ENCODE measurements at places on chromosomes 2 and 18. TPM values are rescaled to one million over a fixed set of nuclear protein-coding genes. Genes with fewer than 3 reads are reported as not detected.

DNA sequence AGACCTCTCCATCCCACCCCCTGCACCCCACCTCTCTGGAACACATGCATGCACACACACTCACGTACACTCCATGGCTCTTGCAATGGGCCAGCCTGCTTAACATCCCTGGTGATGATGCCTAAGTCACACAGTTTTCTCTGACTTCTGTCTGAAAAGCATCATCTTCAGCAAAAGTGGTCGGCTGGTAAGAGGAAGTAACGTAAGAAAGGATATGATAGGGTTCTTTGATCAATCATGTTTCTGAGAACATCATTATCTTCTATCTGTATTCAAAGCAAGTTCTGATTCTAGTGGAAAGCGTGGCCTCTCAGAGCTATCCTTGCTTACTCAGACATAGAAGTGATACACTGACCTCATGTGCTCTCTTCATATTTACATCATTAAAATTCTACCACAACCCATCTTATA lies 11.4 kb upstream of the NDUFV2 start:
- DNase-seq: no peak

GRCh38 chr2:18445433-18446320 lies 114.8 kb downstream of the RDH14 start:
- no peak for DNase-seq

- DNase-seq: no peak
Measured at GRCh38 chr2:222301796-222302118, 3.0 kb upstream of the PAX3 start.

DNA sequence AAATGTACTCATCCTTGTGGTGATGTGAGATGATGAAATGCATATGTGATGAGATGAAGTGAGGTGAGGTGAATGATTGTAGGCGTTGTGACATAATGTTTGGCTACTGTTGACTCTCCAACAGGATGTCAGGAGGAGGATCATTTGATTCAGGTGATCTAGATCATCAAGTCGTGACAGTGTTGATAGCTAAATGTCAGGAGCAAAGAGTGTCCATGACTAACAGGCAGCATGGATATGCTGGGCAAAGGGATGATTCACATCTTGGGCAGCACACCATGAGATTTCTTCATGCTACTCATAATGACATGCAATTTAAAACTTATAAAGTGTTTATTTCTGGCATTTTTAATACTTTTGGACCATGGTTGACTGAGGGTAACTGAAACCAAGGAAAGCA lies 40.2 kb upstream of the UBXN4 start:
- DNase-seq: no peak

DNA sequence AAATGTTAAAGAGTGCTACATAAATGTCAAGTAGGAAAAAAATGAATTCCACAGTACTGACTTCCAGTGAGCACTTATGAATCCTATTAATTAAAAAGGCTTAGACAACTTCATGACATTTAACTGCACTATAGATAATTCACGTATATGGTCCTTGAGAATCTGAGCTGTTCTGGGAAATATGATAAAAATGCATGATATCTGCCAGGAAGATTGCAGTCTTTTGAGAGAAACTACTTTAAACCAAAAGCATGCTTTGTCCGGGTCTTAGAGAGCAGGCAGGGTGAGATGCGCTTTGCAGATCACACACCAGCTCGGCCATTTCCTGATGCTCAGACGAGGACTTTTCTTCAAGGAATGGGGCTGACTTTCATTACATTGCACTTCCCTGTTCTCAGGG lies 42.6 kb downstream of the CMPK2 start:
- no peak for DNase-seq

DNA sequence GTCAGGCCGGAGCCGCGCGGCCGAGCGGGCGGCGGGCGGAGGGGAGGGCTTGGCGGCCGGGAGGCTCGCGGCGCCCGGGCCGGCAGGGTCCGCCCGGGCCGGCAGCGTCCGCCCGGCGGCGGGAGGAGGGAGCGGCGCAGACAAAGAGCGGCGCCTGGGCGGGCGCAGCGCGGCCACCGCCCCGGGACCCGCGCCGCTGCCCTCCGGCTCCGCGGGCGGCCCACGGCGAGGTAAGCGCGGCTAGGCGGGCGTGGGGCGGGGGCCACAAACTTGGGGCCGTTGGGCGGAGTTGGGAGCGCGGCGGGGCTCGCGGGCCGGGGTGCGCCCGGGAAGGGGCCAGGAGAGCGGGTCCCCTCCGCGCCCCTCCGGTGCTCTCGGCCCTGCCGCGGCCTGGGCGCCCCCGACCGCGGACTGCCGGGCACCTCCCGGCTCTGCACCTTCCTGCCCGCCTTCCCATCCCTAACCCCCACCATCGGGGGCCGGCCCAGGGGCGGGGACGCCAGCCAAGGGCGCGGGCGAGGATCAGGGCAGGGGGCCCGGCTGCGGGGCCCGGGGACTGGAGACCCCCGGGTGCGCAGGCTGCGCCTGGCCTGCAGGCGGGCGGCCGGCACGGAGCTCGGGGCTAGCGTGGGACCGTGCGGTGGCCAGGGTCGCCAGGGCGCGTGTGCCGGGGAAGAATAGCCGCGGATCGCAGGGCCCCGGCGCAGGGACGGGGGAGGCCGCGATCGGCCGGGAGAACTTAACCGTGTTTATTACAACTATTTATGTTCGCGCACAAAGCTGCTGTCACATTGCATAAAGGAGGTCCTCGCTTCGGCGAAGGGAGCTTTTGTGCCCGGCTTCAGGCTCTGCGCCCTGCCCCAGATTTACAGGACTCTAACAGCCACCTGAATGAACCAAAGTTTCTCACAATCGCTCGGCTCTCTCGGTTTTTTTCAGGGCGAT lies at the start of gene NCK2:
TSS of gene NCK2 (plus strand) at position 4 of the 945 bp plus-strand sequence. CDS start 110,152 bp downstream, outside the sequence.
- DNase-seq: peak; percentile 92

- no peak for DNase-seq
Measured at GRCh38 chr2:198219292-198219691, 414.9 kb downstream of the PLCL1 start.

GRCh38 chr2:234022424-234022823 lies 28.1 kb upstream of the SPP2 start:
- DNase-seq: no peak

GRCh38 chr2:154978710-154979109 lies 280.2 kb downstream of the KCNJ3 start:
- no peak for DNase-seq

- DNase-seq: no peak
Measured at GRCh38 chr2:17538022-17538843, 2.3 kb upstream of the VSNL1 start.

DNA sequence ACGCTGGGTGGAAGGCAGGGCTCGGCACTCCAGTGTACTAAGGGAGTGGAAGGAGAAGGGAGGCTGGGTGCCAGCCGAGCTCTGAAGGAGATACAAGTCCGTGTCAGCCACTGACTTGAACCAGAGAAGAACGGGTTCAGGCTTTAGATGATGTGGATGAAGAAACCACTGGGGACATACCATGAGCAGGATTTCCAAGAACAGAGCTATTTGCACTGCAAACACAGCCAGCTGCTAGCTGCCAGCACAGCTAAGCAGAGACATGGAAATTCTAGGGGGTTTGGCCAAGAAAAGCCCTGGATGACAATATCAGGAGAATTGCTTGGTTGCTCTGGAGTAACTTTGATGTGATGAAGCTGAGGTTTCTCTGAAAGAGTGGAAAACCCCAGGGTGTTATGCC lies 5.2 kb downstream of the CD207 start:
- DNase-seq: no peak

DNA sequence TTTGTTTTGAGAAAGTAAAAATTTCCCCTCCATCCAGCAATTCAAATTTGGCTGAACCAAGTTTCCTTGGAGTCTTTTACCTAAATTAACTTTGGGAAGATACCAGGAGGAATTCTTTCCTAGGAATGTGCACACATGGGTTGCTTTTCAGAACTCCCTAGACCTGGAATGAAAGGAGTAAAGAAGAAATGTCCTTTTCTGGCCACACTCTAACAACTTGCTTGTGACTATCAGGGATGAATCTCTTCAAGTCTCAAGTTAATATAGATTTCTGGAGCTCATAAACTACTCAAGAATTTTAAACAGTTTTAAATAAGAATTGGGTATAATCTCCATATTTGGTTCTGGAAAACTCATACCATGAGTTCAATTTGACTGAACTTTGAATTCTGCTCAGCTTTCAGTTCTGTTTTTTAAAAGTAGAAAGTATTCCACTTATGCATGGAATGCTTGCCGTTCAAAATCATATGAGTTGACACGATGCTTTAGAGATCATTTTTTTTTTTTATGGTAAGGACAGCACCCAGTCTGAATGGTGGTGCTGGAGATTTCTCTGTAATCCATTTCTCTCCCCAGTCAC lies 7.7 kb downstream of the RASGRP3 start:
- no peak for DNase-seq

DNA sequence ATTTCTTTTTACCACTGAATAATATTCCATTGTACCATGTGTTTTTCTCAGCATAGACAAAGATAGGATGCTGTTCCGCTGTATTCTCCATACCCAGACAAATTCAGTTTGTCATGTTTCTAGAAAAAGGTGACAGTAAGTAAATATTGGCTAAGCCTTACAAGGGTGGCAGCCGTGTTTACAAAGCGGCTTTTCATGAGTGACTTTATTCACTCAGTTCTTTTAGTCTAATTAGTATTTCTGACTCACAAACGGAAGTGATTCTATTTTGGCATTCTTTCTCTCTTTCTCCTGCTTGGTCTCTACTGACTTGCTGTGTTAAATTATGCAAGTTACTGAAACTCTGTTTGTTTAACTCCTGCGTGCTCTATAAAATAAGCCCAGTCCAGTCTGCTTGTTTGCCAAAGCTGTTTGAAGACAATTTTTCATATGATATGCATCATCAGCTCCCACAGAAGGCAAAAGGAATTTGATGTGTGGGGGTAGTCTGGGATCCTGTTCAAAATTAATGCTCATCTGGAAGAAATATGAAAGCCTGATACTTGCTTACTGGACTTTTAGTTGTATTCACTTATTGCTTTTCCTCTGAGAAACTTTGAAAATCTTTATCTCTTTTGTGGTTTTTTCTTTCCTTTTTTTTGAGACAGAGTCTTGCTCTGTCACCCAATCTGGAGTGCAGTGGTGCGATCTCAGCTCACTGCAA lies 2.3 kb upstream of the PLEKHH2 start:
- DNase-seq: no peak

- DNase-seq: no peak
Measured at GRCh38 chr2:222399038-222399783, 25.1 kb upstream of the SGPP2 start.

DNA sequence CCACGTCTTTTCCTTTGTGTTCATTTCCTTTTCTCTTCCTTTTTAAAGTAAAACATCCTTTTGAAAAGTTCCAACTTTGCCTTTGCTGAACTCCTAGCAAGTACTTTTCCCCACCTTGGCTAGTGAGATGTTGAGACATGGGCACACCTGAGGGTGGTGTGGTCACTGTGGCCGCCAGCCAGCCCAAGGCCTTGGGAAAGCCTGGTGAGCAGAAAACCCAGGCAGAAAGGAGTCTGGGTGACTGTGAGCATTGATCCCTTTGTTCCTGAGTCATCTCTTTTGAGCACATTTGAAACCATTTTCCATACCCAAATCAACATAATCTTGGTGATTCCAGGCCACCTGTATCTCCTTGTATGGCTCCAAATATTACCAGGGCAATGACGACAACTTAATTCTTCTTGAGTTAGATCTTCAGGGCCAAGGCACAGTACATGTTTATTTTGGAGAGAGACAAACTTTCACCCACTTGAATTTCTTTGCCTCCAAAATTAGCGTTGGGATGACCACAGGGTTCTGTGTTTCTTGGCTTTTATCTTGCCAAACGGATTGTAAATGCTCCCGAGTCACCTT lies 14.5 kb downstream of the EPAS1 start:
- DNase-seq: no peak

GRCh38 chr2:28362991-28363521 lies 29.6 kb upstream of the FOSL2 start:
- DNase-seq: peak; percentile 64

GRCh38 chr2:197878792-197879191 lies 74.4 kb downstream of the PLCL1 start:
- DNase-seq: no peak

DNA sequence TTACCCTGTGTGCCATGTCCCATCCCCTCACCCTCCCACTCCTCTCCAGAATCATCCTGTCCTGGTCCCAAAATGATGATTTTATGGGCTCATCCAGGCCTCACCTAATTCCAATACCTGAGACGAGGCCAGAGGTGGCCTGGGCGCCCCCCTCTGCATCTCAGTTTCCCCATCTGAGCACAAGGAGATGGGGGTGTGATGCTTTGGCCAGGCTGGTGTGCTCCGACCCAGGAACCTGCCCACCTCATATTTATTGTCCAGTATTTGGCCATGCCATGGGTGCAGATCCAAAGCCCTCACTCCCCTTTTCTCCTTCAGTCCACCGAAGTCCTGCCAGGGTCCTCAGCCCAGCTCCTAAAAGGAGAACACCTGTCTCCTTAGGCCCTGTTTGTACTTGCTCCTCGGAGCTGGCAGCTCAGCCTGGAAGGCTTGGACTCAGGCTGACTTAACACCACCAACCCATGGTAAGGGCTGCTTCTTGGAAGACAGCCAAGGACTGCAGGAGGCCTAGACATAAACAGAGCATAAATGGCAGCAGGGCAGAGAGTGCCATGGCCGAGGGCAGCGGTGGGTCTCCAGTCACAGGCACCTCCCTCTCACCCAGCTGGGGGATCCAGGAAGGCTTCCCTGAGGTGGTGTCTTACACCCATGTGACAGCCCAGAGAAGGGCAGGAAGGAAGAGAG lies 3.6 kb downstream of the TEX51 start:
- no peak for DNase-seq

GRCh38 chr2:88296247-88296646 lies 126.1 kb downstream of the THNSL2 start:
- no peak for DNase-seq

DNA sequence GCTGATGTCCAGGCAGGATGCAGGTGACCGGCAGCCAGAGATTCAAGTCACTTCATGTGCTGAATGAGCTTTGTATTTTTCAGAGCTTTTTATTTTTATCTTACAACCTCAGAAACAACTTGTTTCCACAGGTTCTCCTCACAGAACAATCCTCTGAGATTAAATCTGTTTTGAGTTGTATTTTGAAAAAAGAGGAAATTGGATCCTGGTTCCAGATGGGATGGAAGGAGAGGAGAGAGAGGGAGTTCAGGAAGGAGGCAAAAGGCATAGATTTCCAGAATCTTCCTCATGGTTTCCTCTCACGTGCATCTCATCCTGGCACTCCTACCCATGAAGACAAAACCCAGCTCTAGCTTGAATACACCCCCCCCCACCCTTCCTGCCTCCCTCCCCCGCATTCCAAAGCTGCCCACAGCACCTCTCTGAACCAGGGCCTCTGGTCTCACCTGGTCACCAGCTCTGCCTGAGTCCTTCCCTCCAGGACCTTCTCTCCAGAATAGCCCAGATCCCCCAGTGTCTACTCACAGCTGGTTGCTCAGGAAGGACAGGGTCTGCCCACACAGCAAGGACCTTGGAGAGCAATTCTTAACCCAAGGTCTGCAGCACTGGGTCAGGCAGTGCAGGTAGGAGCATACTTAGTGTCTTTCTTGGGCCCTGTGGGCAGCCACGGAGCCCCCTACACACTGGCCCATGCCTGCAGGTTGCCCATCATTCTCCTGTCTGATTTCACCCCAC lies 104.7 kb downstream of the ZFP36L2 start:
- DNase-seq: no peak

The IL18R1 gene
- 4.8 TPM for polyA plus RNA-seq

The UGT1A1 gene
- polyA plus RNA-seq: not detected

The ATRAID gene
- polyA plus RNA-seq: 131 TPM

The IKZF2 gene
- polyA plus RNA-seq: 0.80 TPM

The HAAO gene
- polyA plus RNA-seq: 7.5 TPM

The MAPRE3 gene
- polyA plus RNA-seq: 14.0 TPM

The CFAP210 gene
- polyA plus RNA-seq: 0.15 TPM

The MGAT4A gene
- 6.2 TPM for polyA plus RNA-seq

The PELI1 gene
- polyA plus RNA-seq: 17.2 TPM

The STARD6 gene
- not detected for polyA plus RNA-seq

The KLF7 gene
- 3.8 TPM for polyA plus RNA-seq

The PLEKHM3 gene
- polyA plus RNA-seq: 2.6 TPM

The GAL3ST2 gene
- not detected for polyA plus RNA-seq

The HOXD12 gene
- polyA plus RNA-seq: not detected
